Skeletal muscle cell (primary cell): ENCODE measurements at places on chromosomes 6 and 20.

GRCh38 chr6:168270274-168271172, 49.1 kb downstream of the DACT2 start:
- no peak for DNase-seq

DNA sequence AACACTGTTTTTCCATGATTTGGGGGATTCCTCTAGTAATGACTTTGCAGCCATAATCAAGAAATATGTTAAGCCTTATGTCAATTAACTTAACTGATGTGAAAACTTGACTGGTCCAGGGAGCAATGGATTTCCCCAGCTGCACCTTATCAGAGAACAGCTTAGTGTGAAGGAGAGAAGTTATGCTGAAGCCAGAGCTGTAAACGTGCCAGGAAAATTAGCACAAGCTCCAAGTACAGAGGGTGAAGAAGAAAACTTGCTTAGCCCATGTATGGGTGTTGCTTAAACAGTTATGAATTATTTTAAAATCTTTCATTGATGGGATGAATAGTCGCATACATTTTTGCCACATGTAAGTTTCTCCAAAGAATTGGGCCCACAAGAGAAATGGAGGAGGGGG, 214.9 kb upstream of the RNF217 start:
- DNase-seq, result no peak

DNA sequence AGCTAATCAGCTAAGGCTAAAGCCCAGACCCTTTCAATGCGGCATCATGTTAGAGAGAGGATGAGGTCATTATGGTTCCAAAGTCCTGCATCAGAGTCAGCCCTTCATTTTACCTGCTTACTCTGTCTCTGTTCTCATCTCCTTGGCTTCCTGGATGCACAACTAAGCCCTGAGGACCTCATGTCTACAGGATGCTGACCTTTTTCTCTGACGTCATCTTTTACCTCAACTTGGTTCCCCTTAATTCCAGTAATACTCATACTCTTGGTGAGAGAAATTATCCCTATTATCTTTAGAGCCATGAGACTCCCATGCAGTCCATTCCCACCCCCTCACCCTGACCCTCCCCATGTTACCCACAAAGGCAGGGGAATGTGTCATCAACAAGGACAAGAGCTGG, 636.5 kb upstream of the CHD6 start:
- DNase-seq, result no peak

- DNase-seq, result no peak
Observed at GRCh38 chr20:33568868-33569801, 79.2 kb downstream of the CBFA2T2 start.

DNA sequence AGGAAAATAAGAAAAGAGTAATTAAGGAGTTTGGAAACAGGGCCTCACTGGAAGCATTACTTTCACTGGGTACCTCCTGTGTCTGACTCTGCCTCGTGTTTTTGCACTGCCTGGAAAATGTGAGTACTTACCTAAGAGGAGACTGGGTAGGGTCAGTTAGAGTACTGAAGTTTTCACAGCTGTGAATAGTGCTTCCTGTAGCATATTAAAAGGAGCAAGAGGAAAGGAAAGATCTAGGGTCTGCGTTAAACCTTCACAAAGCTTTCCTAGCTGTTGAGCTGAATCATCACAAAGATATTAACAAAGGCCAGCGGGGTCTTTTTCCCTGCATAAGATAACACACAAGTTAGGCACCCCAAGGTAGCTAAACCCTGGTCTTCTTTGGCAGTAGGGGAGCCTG, 82.3 kb downstream of the MLIP start:
- DNase-seq, result no peak

DNA sequence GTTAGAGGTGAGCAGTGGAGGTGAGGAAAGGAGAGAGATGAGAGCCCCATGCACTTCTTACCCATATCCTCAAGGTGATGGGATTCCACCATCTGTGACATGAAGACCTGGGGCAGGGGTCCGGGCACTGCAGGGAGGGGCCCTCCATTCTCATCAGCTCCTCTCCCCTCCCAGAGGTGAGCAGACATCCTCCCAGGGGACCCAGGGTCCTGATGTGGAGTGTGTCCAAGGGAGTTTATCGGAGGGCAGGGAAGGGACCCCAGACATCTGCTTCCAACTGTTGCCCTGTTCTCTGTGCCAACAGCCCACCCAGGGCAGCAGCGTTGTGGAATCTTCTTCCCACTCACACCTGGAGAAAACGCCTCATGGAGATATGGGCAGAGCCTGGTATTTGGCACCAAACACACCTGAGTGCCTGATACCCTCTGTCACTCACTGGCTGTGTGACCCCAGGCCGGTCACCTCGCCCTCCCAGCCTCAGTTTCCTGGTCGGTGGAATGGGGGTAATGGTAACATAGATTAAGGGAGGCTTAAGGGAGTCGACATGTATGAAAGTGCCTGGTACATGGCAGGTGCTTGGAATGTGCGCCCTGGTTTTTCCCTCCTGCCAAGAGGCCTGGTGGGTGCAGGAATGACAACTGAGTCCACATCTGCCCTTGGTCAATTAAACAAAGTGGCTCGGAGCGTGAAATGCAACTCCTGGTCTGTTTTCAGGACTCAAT, 227.9 kb downstream of the PREX1 start:
- DNase-seq, result no peak
